ENCODE measurements at places on chromosomes 7 and 10. TPM values are rescaled to one million over a fixed set of nuclear protein-coding genes. Genes with fewer than 3 reads are reported as not detected.

The ADRA2A gene
- 14.9 TPM for total RNA-seq

The BMPER gene
- total RNA-seq: 1.6 TPM

The STEAP1B gene
- 1.0 TPM for total RNA-seq

The HOXA10 gene
- total RNA-seq: 21.1 TPM

The CYP2C9 gene
- total RNA-seq: not detected

The RAB19 gene
- total RNA-seq: 4.2 TPM

The LRRC17 gene
- total RNA-seq: 1.4 TPM

The OLAH gene
- 2.6 TPM for total RNA-seq

The NPC1L1 gene
- total RNA-seq: 0.16 TPM

The IGF2BP3 gene
- 3.5 TPM for total RNA-seq

The OR6B1 gene
- not detected for total RNA-seq

The TFPI2 gene
- 46.7 TPM for total RNA-seq

The PPRC1 gene
- total RNA-seq: 21.0 TPM

The RBP3 gene
- not detected for total RNA-seq

The ZNF92 gene
- total RNA-seq: 7.7 TPM

The ATP6V0A4 gene
- 4.7 TPM for total RNA-seq

The IDI1 gene
- total RNA-seq: 48.4 TPM

The ABCB1 gene
- total RNA-seq: 14.9 TPM

The SLIT1 gene
- total RNA-seq: under 0.01 TPM

The FEZF1 gene
- not detected for total RNA-seq

The NUPR2 gene
- 10.1 TPM for total RNA-seq

The CRYGN gene
- total RNA-seq: 0.98 TPM

The VWA2 gene
- total RNA-seq: 0.48 TPM

The SPDYE5 gene
- total RNA-seq: not detected

The PLAC9 gene
- 13.4 TPM for total RNA-seq

The BRAT1 gene
- total RNA-seq: 36.4 TPM
